ENCODE measurements at places on chromosomes 5 and 9.

DNA sequence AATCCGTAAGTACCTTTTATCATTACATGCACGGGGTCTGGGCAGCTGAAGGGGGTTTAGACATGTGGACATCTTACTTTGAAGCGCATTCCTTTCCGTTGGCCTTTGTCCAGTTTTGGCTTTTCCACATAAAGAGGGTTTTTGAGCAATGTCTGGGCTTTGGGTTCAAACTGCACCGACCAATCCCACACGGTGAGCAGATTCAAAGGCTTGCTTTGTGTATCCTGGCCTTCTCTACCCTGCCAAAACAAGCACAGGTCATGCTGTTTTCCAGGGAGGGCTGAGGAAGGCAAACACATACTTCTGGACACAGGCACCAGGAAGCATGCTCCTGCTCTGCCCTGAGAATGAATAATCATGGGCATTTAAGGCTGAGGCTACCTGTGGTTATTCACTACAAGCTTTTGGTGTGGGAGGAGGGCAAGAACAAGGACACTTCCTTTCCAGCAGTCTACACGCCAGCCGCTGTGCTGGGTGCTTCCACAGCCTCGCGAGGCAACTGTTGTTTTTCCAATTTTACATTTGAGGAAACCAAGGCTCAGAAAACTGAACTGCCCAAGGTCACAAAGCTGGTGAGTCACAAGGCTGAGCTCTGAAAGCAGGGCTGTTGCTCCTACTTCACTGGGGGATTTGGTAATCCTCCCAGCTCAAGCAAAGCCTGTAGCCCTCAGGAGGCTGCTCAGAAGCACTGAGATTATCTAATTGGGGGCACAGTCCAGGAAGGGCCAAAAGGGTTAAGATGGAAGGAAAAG is 59.8 kb upstream of the GOLPH3 start:
- DNase-seq, result no peak

DNA sequence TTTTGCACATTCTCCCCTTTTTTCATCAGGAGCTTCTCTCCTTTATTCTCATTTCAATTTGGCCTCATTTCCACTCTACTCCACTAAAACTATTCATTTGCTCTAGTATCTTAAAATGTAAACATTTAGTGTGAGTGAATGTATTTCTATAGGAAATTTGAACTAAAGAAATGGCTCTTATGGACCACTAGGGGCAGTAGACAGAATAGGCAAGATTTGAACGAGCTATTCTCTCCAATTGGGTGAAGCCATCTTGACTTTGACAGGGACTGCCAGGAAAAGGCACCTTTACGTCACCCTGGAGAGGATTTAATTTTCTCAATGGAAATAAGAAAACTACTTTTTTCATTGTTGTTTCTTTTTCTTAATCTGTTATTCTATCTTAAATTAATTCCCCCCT is 666.3 kb downstream of the DNAH5 start:
- no peak for DNase-seq

- no peak for DNase-seq
These were observed 6.1 kb upstream of the PLGRKT start for GRCh38 chr9:5443850-5444249.

- no peak for DNase-seq
These were observed 627.2 kb downstream of the PSAT1 start for GRCh38 chr9:78923966-78924659.

DNA sequence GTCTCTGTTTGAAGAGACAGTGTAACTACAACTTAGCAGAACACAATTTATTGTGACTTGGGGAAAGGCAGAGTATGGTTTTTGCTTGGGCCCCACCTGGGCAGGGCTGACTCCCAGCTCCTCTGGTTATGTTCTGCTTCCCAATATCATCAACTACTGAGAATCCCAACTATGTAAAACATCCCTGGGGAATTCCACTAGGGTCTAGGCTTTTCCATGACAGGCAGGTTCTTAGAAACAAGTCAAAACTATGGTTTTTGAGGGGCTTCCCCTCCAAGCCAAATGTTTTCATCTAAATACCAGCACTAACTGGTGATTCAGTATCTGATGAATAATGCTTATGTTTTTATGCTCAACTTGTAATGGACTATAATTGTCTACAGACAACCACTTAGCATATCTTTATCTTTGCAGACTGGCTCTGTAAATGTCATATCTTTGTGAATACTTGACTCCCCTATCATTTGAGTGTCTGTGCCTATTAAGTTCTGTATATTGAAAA is 409.5 kb downstream of the PDE4D start:
- DNase-seq, result no peak

DNA sequence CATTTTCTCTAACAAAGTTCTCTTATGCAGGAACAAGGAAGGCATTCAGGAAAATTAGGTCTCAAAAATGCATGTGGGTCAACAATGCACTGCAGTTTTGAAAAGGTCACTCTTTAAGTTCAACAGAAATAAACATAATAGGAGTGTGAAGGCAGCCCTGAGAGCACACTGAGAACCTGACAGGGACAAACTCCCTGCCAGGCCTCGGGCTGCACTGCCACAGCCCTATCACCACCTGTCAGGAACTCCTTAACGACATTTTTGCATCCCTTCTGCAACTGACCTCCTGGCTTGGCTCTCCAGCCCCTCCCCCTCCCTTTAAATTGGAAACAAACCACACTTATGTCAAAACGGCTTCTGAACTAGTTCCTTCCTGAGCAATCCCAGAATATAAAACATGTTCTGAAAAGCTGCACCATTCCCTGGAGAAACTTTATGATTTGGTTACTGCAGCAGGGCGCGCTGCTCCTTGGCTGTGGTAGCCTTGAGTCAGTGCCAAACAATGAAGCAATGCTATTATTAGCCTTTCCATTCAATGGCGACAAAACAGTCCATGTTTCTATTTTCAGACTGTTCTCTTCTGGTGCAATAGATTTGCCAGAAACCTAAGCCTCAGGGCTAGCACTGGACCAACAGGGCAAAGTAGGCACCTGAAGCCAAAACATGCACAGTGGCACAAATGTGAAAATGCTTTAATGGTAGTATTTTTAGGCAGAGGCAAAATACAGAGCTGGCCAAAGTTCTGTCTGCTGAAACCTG is 160.1 kb upstream of the ZNF608 start:
- peak; percentile 4 for DNase-seq

DNA sequence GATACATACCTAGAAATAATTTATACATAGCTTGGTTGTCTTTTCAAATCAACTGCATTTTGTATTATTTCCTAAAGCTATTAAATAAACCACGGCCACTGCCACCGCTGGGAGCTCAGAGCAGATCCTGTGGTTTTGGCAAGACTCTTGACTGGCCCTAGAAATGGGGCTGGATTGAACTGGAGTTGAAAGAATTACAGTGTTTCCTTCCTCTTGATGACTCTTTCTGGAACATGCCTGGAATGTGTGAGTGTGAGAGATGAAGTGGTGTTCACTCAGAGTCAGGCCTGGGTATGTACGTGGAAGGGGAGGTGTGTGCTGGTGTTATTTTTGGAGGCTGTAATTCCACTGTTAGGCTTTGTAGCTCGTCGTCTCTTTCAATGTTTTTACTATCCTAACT is 45.9 kb downstream of the TEK start:
- no peak for DNase-seq

DNA sequence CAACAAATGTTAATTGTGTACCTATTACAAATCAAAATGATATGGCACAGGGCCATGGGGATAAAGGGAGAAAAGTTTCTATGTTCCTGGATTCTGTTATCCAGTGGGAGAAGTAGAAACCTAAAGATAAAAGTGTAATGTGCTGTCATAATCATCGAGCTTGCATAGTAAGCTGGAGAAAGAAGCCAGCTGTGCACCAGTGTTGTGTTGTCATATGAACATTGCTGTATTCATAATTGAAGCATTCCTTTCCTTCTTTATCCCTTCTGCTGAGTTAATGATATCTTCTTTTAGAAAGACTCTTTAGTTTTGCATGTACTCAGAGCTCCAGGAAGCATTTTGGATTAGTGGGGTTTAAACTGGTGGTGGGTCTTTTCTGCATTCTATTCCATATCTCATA is 39.5 kb downstream of the NTRK2 start:
- no peak for DNase-seq

- no peak for DNase-seq
These were observed 57.5 kb downstream of the ADAMTS12 start for GRCh38 chr5:33834334-33834733.

DNA sequence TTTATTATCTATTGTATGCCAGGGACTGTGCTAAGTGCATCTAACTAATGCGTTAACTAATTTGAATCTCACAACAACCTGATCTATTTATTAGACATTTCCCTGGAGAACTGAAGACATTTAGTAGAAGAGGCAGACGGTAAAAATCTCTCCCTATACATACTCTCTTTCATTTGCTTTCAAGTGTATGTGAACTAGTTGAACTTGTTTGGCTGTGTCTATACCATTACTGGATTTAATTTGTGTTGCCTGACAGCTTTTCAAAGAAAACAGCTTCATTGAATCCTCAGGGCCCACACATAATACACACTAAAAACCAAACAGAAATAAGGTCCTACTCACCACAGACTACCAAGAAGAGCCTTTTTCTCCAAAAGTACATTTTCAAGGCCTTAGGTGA is 133.6 kb upstream of the NR3C1 start:
- no peak for DNase-seq

DNA sequence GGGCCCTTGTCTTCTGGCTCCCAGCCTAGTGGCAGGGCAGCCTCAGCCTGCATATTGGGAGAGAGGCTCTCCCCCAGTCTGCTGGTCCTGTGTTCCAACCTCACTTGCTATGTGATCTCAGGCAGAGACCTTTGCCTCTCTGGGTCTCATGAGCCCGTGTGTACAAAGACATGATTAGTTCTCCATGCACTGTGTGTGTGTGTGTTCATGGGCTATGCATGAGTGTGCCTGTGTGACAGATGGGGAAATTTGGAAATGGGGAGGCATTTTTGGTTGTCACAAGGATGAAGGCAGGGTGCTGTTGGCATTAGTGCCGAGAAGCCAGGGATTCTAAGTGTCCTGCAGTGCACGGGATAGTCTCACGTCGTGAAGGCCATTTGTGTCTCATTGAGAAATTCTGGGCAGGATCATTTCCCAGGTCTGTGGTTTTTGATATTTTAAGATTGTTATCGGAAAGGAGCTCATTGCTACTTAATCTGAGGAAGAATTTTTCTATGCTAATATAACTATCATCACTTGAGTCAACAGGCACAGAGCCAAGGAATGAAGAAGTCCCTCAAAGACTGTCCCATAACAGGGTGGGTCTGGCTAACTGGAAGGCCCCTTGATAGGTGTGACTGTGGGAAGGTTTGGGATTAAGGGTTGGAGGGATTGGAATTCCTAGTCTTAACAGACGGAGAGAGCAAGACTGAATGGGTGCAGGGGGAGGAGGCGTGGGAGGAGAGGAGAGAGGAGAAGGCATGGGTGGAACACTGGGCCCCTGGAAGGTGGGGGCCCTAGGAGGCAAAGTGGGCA is 168.5 kb downstream of the RGS3 start:
- DNase-seq, result no peak

DNA sequence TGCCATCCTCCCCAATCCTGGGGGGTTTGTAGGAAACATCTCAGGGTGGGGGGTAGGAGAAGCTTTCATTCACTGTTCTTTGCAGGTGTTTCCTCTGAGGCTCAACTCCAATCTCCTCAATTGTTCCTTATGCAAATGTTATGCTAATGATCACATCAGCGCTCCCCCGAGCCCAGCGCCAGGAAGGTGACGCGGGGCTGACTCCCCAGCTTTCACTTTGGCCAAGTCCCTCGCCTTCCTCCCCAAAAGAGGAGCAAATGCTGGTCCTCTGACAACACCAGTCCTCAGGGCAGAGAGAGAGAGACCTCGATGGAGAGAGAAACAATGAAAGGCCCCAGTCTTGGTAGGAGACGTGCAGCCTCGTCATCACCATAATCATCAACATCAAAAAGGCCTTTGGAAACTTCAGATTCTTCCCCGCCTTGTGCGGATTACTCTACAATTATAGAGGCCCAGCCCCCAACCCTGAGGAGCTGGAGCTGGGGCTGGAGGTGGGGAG is 39.1 kb downstream of the PCDH1 start:
- DNase-seq, result no peak
